ENCODE measurements at places on chromosomes 7 and 10.

- DNase-seq, result no peak
Measured at GRCh38 chr7:127938588-127938987, 92.6 kb downstream of the LRRC4 start.

DNA sequence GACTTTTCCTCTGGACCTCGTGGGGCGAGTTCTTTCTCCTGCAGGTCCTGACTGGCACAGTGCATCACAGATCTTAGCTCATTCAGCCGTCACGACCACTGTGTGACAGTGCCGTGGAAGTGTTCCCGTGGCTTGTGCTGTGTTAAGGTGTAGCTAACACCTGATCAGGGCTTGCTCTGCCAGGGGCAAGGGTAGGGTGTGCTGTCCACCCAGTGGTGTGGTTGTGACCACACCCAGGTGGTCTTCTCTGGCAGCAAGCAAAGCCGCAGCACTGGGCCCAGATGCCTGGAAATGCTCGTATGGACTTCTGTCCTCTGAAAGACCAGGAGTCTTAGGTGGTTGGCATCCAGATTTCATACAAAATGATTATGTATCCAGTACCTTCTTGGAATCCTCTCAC, 86.2 kb downstream of the GLRX3 start:
- DNase-seq, result no peak

DNA sequence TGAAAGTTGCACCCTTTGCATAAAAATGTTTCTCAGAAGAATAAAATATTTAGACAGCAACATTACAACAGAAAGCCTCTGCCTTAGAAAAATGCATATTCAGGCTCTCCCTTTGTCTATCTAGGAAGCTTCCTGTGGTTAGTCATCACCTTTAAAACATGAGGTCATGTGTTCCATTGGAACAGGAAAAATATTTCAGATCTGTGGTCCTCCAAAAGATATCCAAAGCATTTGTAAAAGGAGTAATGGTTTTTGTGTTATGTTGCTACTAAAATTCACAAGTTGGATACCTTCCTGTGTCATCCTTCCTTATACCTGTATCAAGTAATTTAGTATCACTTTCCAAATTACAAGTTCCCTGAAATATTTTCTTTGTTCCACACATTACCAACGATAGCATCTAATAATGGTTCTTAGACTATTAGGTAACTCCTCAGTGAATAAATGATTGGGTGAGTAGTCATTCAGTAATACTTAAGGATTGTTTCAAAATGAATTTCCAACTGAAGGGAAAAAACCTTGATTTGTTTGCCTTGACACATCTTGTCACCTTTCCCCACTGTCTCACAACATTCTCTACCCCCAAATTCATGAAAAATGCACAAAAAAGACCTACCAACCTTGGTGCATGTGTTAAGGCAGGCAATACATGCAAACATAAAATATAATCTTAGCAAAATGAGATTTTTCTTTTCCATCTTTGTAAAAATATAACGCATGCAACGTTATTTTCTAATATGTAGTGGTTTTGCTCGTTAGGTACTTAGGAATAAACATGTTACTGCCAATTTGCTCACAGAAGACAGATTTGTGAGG, 19.7 kb upstream of the RHOBTB1 start:
- DNase-seq, result no peak

DNA sequence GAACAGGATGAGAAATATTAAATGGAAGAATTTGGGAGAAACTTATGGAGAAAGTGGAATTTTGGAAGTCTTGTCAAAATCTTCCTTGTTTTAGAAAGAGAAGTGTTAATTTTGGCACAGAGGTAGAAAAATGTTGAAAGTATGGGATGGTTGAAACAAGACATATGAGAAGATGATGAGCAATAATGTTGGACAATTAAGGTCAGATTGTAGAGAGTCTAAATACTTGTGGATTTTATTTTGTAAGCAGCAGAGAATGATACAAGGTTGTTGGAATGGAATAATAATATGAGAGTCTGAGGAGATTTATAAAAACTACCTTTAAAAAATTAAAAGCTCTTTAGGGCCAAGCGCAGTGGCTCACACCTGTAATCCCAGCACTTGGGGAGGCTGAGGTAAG, 34.6 kb downstream of the PHTF2 start:
- DNase-seq, result no peak

GRCh38 chr10:104925232-104925851, 284.3 kb downstream of the SORCS3 start:
- peak; percentile 4 for DNase-seq

- DNase-seq, result no peak
Measured at GRCh38 chr7:36253699-36254098, 100.6 kb downstream of the EEPD1 start.

DNA sequence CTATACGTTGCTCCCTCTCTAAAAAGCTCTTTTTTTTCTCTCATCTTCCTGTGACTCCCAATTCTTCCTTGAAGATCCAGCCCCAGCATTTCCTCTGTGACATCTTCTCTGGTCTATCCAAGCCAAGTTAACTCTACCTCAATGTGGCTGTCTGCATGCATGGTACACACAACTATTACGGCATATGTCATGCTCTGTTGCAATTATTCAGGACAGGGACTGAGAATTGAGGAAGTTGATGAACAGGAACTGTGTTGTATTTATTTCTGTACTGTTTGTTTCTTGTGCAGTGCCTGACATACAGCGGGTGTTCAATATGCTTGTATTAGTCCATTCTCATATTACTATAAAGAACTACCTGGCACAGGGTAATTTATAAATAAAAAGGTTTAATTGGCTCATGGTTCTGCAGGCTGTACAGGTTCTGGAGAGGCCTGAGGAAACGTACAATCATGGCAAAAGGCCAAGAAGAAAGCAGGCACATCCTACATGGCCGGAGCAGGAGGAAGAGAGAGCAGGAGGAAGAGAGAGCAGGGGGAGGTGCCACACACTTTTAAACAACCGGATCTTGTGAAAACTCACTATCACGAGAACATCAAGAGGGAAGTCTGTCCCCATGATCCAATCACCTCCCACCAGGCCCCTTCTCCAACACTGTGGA, 6.3 kb downstream of the TRPV5 start:
- no peak for DNase-seq

GRCh38 chr10:57654856-57655255, 612.8 kb downstream of the IPMK start:
- no peak for DNase-seq

GRCh38 chr7:116364469-116364868, 135.1 kb upstream of the CAV2 start:
- no peak for DNase-seq

DNA sequence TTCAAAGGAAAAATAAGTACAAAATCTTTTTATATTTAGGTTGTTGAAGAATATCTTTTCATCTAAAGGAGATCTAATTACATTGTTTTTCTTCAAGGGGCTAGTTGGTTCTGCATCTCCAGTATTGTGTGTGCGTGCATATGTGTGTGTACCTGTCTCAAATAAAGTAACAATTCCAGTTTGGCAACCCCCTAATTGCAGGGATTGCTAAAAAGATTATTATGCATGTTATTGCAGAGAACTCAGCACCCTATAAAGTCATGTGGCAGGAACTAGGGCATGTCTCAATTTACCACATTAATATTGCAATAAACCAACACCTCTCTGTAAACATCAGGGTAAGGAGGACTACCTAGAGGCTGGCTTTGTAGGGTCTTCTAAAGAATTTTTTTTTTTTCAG, 37.0 kb downstream of the MRPS33 start:
- DNase-seq, result no peak

GRCh38 chr7:88306590-88307048, at the start of gene STEAP4:
Gene STEAP4, minus strand, starts transcription at chr7:88306894. Its CDS starts 22,625 bp downstream, at chr7:88284269.
- DNase-seq, result peak; percentile 2

DNA sequence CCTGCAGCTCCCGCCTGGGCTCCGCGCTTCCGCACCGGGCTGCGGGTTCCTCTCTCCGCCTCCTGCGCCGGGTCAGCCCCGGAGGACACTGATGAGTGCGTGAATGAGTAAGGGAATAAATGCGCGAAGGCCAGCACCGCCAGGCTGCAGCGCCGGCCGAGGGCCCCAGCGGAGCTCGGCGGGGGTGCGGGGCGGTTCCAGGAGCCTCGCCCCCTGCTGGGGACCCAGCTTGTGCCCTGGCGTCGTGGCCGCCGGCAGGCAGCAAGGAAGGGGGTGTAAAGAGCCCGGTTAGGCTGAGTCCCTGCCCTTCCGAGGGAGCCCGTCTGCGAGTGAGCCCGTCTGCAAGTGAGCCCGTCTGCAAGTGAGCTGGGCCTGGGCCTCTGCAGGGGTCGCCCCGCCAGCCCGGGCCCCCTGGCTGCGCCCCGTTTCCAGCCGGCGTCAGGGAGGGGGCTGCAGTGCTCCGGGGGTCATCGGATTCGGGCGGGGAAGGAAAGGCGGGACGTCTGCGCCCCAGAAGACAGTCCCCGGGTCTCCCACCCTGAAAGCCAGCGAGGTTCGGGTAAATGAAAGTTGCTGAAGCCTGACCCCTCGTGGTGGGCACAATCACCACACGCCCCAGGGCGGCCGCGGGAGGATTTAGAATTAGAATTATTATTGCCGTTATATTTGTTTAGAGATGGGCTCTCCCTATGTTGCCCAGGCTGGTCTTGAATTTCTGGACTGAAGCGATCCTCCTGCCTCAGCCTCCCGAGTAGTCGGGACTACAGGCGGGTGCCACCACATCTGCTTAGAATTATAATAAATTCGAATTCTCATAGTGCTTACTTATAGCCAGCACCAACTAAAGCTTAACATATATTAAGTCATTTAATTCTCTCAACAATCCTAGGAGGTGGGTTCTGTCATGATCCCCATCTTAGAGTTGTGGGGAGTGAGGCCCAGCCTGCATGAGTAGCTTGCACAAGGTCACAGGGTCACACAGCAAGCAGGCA, 8.6 kb upstream of the CRYGN start:
- peak; percentile 57 for DNase-seq

GRCh38 chr7:33742999-33743587, 162.2 kb upstream of the BMPER start:
- DNase-seq, result no peak

GRCh38 chr7:45125193-45125904, 13.9 kb upstream of the TBRG4 start:
- DNase-seq, result no peak

- no peak for DNase-seq
Measured at GRCh38 chr10:86401588-86402282, 35.1 kb upstream of the GRID1 start.

DNA sequence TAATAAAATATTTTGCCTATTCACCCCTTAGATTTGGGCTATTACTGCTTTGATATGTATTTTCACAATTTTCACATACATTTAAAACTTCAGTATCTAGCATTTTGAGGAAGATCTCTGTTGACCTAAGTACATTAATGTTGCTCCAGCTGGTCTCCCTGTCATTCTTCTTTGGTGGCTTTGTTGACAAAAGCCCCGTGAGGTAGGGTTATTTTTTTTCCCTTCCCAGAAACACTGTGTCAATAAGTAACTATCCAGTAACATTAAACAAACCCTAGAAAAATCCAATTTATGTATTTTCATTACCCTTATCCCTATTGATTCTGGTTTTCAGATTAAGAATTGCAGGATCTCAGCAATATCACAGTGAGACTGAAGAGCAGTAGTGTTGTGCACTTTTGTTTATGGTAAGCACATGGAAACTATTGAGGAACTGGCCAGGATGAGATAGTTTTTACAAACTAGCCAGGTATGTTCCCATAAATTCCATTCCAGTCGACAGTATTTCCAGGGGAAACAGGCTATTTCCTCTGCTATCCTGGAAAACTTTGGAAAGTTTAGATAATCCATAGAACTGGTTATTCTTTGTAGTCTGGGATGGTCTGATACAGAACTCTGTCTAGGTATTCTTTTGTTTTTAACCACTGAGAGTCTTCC, 198.2 kb downstream of the PON1 start:
- DNase-seq, result no peak

DNA sequence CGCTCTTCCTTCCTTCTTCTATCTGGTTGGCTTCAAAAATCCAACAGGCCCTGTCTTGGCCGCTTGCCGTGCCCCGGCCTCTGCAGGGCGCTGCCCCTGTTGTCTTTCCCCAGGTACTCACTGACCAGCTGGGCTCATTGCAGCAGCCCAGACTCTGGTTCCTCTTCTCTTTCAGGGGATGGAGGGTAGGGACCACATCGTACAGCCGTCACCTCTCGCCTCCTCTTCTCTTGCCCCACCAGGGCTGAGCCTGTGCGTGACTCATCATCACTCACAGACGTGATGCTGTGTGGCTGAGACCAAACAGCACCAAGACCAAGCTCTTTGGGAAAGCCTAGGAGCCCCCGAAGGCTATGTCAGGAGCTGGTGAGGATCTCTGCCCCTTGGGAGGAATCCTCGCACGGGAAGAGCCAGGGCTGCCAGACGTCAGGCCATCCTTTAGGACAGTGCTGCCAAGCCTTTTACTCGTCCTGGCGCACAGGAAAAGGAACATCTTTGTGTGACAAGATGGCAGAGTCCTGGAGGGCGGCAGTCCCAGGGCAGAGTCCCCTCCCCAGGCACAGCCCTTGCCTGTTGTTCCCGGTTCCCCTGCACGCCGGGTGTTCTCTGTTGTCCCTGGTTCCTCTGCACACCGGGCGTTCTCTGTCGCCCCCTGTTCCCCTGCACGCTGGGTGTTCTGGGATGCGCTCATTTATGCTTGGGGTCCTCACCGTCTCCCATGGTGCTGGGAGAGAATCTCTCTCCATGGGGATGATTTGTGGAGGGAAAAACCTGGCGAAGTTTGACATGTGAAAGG, 188.5 kb upstream of the SHH start:
- DNase-seq, result no peak

GRCh38 chr7:130490888-130491804, 739 bp upstream of the MEST start:
- peak; percentile 11 for DNase-seq

GRCh38 chr7:73977619-73978618, 50.1 kb upstream of the ELN start:
- DNase-seq, result no peak

GRCh38 chr10:8898745-8899330, 844.4 kb downstream of the GATA3 start:
- no peak for DNase-seq

GRCh38 chr7:44279731-44280505, 45.5 kb downstream of the CAMK2B start:
- no peak for DNase-seq

DNA sequence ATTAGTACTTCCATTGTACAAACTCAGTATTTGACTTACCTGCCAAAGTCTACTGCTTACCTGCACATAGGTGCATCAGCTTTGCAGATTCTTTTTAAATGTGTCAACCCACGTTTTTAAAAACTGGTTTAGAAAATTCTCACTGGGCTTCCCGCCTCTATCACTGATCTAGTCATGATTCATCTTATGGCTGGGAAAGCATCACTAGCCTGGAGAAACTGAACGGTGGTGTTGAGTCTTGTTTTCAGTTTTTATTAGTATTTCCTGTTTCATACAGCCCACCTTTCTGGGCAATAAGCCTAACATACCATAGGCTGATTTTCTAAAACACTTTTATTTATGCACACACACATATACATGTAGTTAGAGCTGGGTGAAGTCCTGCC, 19.7 kb downstream of the DOCK1 start:
- no peak for DNase-seq
